ENCODE measurements at places on chromosomes 6 and 20.

DNA sequence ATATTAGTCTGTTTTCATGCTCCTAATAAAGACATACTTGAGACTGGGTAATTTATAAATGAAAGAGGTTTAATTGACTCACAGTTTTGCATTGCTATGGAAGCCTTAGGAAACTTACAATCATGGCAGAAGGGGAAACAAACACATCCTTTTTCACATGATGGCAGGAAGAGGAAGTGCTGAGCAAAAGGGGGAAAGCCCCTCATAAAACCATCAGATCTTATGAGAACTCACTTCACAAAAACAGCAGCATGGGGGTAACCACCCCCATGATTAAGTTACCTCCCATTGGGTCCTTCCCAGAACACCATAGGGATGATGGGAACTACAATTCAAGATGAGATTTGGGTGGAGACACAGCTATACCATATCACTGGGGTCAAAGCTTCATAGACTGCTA is 254.2 kb downstream of the ERMARD start:
- no peak for DNase-seq

GRCh38 chr6:33571637-33572316 is 8.3 kb downstream of the BAK1 start:
- DNase-seq = no peak

DNA sequence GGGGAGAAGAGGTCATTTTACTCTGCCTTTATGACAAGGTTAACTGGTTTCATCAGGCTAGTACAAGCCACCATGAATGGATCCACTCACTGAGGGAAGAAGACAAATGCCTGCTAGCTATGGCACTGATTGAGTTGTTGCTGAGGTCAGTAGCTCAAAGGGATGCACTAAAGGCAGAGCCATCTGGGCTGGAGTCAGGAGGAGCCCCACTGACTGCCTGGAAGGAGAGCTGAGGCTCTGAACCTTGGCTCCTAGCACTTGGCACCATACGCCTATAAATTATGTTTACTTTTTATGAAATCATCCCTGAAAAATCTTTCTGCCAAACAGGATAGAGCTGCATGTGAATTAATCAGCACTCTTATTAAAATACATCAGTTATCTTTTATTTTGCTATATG is 104.6 kb downstream of the DTD1 start:
- no peak for DNase-seq

GRCh38 chr20:38671186-38671585 is 53.1 kb upstream of the SLC32A1 start:
- no peak for DNase-seq

- peak; percentile 31 for DNase-seq
These were observed 10.6 kb downstream of the NRN1 start for GRCh38 chr6:5995949-5996713.

DNA sequence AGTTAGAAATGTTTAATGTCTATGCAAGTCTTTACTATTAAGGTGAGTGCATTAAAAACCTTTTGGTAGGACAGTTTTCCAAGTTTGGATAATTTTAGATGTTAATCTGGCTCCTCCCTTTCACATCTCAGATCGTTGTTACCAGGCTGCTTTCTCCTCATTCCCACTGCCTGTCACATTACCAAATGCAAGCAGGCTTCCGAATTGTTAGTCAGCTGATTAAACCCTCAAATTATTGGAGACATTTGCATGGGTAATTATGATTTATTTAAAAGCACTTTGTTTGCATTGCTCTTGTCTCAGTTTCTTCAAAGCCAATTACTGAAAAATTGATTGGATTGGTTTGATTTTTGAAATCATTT is 816.5 kb downstream of the KIF16B start:
- DNase-seq = no peak

GRCh38 chr6:36399970-36400369 is 12.5 kb upstream of the ETV7 start:
- DNase-seq = no peak

DNA sequence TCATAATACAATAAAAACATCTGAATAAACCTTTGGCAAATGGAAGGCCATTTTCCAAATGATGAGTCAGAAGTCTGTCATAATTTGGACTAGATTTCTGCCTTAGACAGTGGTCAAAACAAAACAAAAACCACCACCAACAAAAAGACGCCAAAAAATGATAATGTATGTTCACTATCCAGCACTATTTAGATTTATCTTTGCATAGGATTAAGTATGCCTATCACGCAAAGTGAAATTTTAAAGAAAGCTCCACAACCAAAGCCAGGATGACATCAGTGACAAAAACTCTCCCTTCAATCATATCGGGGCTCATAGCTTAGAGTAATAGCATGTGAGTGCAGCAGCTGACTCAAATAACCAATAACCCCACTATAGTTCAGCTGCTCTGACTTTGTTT is 201.9 kb downstream of the MOXD1 start:
- DNase-seq = peak; percentile 89

DNA sequence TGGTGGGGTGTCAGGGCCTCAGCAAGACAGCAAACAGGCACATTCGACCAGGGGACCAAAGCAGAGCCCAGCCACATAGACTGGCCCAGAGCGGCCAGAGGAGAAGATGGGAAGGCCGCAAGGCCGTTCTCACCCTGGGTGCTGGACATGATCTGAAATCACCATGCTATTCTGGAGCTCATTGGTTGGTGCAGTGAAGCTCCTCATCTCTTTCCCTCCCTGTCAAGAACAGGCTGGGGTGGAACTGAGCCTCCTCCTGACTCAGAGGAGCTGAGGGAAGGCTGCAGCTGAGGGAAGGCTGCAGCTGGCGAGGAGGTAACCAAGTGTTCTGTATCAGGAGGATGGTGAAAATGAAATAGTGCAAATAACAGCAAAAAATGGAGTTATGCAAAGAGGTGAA is 80.0 kb downstream of the AKAP7 start:
- DNase-seq = no peak

DNA sequence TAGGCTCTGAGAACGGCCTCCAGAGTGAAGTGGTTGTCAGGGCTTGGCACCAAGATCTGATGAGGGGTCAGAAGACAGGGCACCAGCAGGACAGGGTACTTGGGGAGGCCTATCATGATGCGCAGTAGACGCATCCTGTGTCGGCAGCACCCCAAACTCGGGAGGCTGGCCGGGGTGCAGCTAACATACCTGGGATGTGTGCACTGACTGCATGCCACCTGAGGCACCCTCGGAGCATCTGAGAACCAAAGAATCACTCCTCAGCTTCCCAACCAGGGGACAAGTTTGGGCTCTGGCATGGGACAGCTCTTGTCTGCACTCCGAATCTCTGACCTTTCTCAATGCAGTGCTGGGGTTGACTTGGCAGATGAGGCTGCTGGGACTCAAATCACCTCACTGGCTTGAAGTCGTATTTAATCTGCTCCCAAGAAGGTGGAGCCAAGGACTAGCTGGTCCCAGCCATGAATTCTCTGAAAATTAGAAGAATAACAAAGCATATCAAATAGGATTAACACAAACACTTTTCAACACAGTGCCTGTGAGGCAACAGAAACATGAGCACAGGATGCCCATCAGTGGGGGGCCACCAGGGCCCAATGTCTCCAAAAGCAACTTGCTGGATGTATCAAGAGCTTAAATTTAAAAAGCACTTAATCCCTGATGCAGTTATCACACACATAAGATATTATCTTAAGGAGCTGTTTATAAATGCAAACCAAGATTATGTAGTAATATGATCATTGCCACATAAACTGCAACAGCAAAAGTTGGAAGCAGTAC is 348.8 kb downstream of the PREX1 start:
- DNase-seq = no peak

DNA sequence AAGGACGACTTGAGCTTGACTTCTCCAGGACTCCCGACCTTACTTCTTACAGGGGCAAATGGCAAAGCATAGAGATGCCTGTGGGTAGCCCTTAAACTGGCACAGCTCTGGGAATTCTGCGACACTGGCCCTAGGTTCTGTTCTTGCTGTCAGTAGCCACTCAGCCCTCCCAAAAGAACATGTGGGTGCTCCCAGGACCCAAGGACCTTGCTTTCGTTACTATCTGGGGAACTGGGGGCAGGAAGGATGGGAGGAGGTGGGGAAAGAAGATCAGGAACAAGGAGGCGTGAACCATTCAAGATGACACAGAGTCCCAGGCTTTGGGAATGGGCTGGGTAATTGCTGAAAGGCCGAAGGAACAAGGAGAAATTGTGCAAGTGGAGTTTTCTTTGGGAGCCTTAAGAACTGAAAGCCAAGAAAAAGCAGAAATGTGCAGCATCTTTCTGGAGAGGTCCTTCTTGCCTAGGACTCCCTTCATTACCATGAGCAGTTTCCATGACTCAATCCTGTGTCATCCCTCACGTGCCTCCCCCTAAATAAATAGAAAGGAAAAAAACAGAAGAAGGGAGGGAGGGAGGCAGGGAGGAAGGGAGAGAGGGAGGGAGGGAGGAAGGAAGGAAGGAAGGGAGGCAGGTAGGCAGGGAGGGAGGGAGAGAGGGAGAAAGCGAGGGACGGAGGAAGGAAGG is 284.6 kb upstream of the FOXQ1 start:
- peak; percentile 94 for DNase-seq

All from fibroblast of lung (primary cell).